Caco-2 (cell line): ENCODE measurements at places on chromosomes 7 and 10. TPM values are rescaled to one million over a fixed set of nuclear protein-coding genes. Genes with fewer than 3 reads are reported as not detected.

DDC gene
- 75.9 and 87.0 TPM in 2 replicates for total RNA-seq

OR6V1 gene
- not detected in 2 replicates for total RNA-seq

DNA sequence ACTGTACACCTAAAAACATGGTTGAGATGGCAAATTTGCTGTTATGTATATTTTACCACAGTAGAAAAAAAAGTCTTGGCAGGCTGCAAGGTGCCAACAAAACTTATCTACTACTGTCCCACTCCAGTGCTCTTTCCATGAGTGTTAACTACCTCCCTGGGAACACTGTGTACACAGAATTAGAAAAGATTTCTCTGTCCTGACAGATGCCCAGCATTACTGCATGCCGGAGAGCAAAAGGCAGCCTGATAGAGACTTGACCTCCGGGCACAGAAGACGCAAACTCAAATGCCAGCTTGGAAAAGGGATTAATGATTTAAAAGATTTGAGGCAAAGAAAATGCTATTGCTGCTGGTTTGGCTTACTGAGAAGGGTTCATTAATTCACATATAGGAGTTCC, 228.8 kb downstream of the TMEM178B start:
- no peak for DNase-seq

- DNase-seq, result no peak
These were observed 54.2 kb downstream of the DNAJC12 start for GRCh38 chr10:67783606-67784294.
